CD4-positive, alpha-beta T cell treated with Interleukin-6 at 100 ng/mL for 8 hours (primary cell): ENCODE measurements at places on chromosomes 3 and 15.

DNA sequence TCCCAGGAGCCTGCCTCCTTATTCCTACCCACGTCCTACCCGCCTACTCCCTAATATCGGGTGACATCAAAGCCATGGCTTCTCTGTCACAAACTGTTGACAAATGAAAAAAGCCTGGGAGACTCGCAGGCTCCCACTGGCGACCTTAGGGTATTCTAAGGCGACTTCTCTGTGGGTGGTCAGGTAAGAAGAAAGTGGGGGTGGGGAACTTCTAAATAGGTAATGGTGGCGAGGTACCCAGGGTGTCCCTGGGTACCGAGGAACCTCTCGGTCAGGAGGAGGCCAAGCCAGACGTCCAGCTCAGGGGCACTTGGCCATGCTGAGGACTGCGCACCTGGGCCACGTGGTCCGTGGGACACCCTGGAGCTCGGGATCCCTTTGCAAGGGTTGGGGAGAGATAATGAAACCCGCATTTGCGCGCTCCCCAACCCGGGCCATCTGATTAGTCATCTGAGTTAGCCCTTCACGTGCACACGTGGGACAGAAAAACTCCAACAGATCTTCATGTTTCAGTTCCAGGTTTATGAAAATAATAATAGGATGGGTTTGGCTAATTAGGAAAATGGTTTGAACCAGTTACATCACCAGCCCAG is 78.2 kb downstream of the NR2F2 start:
- no peak for DNase-seq

- DNase-seq: no peak
Observed at GRCh38 chr15:47332481-47332880, 384.8 kb upstream of the SEMA6D start.

DNA sequence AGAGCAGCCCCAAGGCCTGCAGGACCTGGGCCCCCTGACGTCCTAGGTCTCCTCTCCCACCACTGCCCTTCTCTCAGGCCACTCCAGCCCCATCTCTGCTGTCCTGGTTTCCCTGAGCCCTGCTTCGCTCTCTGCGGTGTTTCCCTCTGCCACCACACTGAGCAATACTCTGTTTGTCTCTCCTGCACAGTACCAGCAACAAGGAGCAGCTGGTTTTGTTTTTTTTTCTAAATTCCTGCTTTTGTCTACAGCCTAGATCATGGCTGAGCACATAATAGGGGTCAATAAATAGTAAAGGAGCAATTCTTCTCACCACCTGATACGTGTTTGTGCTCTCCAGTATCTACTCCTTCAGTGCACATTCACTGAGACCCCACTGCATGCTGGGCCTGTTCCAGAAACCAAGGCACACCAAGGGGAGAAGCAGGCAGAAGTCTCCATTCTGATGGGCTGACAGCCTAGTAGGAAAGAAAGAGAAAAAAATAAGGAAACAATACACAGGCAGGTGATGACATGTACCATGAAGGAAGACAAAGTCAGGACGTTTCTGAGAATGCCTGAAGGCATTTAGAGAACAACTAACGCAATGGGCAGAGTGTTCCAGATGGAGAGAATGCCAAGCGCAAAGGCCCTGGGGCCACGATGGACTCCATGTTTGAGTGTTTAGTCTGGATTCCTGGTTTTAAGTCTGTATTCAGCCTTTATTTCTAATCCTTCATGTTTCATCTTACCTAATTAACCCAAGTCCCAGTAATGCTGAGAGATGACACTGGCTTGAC is 6.0 kb upstream of the ACAD9 start:
- no peak for DNase-seq

DNA sequence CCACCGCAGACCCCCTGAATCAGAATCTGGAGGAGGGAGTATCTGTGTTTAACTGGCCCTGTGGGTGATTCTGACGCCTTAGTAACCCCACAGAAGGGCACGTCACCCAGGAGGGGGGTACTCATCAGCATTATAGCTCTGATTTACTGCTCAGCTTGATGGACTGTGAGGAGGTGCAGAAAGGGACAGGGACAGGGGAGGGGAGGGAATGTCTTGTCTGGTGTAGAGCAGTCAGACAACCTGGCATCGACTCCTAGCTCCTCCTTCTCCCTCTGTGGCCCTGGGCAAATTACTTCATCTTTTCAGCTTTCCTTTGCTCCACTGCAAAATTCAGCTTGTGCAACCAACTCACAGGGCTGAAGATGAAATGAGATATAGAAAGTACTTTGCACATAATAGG is 42.3 kb upstream of the GLCE start:
- no peak for DNase-seq

- DNase-seq: no peak
Observed at GRCh38 chr15:100592898-100593297, 9.1 kb downstream of the LINS1 start.

DNA sequence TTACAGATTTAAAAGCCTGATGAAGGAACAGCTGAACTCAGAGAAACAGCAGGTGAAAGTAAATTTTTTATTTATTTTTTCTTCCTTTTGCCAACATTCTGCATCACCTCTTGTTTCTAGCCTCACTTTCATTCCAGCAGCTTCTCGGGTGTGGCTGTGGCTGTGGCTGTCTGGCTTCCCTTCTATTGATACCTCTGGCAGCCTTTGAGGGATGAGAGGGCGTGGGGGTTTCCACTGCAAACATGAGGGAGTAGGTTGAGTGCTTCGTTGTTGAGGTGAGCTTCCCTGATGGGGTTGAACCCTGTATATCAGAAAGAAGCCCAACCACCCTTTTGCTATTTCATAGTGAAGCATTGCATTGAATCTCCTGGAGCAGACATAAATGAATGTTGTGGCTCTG is 6.2 kb upstream of the TMC3 start:
- DNase-seq: no peak

- DNase-seq: peak; percentile 62
Observed at GRCh38 chr15:58472821-58473581, 41.2 kb downstream of the LIPC start.

DNA sequence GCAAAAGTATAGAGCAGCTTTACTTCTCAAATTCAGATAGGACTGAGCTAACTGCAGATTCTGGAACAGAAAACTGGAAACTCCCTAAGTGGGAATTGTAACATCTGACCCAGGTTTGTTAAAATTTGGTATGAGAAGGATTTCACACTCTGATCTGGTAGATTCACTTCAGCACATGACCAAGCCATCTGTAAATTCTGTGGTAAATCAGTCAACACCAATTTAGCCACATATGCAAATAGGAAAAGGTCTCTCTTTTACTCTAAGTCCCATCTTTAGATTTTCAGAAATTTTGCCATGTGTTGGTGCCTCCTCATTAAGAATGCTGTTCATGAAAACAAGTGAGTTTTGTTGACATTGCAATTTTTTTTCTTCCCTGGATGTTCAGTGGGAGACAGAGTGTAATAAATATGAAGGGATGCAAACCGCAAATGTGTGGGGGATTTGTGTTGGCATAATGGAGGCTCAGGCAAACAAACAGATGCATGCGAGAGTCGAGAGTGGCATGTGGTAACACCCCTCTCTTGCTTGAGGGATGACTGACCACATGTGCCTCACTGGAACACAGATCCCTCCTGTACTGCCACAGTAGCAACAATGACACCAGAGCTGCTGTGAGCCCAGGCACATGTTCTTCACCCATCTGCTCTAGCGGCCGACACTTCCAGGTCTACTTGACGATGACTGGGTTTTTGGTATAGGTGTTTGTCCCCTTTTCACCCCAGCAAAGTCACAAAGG is 146.6 kb downstream of the FEZF2 start:
- no peak for DNase-seq

GRCh38 chr3:157610876-157611535 is 107.8 kb upstream of the VEPH1 start:
- DNase-seq: no peak

GRCh38 chr3:55343486-55344357 is 143.4 kb downstream of the WNT5A start:
- DNase-seq: no peak

DNA sequence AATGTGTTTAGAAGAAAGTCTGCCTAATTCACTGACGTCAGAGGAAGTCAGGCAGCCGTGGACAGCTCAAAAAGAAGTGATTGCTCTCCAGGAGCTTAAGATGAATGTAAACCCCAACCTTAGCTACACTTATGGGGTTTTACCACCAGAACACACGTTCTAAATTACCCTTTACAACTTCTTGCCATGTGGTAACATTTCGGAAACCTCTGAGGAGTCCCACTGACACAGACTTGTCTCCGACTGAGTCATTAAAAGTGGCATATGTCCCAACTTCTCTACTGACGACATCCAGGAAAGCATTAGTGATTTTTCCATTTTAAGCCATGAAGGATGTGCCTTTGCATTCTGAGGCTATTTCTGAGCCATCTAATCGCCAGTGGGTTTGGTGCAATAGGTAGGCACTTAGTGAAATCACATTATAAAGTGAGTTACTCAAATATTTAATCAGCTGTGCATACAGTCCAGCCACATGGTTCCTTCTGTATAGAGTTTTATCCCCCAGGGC is 32.4 kb downstream of the C2CD4A start:
- no peak for DNase-seq

DNA sequence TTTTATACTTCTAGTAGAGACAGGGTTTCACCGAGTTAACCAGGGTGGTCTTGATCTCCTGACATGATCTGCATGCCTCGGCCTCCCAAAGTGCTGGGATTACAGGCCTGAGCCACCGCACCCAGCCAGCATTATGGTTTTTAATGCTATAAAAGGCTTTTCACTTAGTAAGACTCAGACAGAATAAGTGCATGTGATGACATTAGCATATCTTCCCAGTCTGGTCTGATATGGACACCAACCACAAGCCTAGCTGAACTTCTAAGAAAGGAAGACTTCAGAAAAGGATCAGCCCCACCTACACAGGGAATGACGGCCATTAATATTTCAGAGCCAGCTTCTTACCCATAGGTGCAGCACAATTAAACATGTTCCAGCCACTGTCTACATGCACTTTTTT is 27.0 kb downstream of the GRK7 start:
- no peak for DNase-seq

DNA sequence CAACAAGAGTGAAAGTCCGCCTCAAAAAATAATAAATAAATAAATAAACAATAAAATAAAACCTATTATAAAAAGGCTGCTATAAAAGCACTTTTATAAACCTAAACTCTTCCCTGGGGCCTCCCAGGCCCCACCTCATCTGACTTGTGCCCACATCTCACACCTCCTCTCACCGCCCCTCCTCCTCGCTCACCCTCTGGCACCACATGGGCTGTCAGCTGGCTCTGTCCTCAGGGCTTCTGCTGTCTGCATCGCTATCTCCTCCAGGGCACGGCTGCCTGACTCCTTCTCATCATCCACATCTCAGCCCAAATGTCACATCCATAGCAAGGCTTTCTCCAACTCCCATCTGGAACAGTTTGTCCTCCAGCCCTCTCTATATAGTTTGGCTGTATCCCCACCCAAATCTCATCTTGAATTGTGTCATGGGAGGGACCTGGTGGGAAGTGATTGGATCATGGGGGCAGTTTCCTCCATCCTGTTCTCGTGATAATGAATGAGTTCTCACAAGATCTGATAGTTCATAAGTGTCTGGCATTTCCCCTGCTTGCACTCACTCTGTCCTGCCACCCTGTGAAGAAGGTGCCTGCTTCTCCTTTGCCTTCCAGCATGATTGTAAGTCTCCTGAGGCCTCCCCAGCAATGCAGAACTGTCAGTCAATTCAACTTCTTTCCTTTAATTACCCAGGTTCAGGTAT is 8.8 kb upstream of the SH3BP5 start:
- no peak for DNase-seq

GRCh38 chr3:189570916-189571315 is 60.3 kb upstream of the TP63 start:
- DNase-seq: no peak

DNA sequence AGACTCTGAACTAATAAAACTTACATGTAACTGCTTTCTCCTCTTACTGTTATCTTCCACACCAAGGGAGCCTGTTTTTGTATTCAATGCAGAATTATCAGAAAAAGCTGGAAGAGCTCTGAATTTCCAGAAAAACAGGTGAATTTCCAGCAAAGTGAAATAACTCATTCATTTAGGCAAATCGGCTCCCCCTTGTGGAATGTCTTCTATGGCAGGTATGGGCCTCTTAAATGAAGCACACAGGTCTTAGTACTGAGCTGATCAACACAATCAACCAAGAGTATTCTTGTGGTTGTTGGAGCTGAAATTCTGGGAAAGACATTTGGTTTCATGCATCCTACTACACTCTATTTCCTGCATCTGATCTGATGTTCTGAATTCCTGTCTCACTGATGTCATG is 31.0 kb upstream of the PTPRG start:
- DNase-seq: no peak

DNA sequence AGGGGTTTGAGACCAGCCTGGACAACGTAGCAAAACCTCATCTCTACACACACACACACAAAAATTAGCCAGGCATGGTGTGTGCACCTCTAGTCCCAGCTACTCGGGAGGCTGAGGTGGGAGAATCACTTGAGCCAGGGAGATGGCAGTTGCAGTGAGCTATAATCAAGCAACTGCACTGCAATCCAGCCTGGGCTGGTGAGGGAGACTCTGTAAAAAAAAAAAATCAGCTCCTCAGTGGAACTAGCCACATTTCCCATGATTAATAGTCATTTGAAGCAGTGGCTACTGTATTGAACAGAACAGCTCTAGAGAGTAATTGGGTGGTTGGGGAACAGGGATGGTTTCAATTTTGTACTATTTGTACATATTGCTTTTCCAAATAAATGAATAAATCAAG is 11.5 kb upstream of the FBXO40 start:
- DNase-seq: no peak

GRCh38 chr15:32966512-32966911 is 228.0 kb downstream of the FMN1 start:
- DNase-seq: no peak

DNA sequence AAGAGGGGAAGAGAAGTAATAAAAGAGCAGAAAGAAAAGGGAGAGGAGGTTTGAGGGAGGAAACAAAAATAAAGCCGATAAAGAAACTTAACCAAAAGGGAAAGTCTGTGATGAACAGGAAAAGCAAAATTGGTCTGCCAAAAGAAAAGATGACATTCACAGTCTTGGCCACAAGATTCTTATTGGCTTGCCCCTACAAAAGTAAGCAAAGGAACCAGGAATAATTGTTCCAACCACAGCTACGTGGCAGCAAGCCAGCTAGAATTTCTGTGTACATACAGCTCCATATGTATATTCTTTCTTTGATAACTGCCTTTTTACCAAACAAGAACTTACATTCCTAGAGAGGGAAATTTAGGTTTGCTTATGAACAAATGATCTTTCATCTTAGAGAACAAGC is 79.6 kb downstream of the MLH1 start:
- DNase-seq: no peak

DNA sequence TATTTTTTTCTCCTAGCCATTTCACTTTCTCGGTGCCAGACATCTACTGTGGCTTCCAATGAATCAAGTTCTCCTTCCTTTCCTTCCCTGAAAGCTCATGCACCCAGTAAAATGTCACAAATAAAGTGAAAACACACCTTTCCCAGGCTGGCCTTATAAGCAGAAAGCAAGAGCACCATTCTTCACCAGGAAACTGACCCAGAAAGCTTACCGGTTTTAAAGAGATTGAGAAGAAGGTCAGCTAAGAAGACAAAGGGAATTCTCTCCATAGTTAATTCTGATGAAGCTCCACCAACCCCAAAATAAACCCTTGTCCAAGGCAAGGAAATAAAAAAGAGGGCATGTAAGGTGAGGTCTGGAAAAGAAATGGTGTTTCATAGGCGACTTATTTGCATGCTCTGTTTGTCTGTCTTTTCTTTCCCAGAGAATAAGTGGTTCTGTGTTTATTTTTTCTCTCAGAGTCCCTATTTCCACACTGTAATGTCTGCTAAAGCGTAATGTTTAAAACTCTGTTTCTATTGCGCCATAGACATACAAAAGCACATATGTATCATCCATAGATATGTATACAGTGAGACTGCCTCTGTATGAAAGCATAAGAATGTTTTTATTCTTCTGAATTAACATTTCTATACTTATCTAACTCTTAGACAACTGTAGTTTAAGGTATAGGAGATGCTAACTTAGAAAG is 2.8 kb downstream of the LSAMP start:
- DNase-seq: no peak
